Fibroblast of lung (primary cell): ENCODE measurements at places on chromosomes 4 and X. TPM values are rescaled to one million over a fixed set of nuclear protein-coding genes. Genes with fewer than 3 reads are reported as not detected.

GRCh38 chrX:40964633-40965586 lies 120.3 kb upstream of the USP9X start:
- no peak overlapping the region for H3K4me3 ChIP-seq
- peak; percentile 12 for DNase-seq
- H3K27ac ChIP-seq, result no peak overlapping the region
- no peaks in the 10 kb centered on the region for H3K4me1 ChIP-seq
- no peaks in the 10 kb centered on the region for H3K36me3 ChIP-seq

Gene AKAP14
- not detected in 2 replicates for total RNA-seq

DNA sequence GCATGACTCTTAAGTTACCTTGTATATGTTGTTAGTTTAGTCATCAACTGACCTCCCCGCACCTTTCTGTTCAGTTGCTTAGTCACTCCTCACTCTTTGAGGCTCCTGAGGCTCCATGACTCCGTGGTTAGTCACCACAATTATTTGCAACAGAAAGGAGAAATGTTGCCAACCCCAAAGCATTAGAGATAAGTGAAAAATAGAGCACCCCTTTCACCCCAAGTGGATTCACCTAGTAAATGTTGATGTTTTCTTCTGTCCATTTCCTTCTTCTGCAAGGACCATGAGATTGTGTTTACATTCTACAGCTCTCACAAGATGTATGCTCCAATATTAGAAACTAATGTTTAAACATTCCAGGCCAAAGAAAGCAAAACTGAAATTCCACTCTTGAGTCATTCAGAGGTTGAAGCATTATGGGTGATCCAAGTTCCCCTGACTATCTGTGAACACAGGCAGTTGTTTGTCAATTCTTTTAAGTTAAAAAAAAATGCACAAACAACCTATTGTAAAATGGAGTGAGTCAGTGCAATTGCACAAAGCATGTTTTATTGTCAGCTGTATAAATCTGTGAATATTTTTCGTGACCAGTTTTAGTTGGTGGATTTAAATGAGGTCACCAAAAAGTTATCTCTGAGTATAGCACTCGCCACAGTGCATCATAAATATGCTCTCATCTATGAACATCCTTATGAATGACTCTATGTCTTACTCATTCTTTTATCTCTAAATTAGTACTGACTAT lies 552.4 kb upstream of the MAGEB2 start:
- no peaks in the 10 kb centered on the region for H3K27me3 ChIP-seq
- H3K36me3 ChIP-seq, result no peaks in the 10 kb centered on the region
- no peak overlapping the region for H3K4me3 ChIP-seq

Gene SPANXN4
- total RNA-seq, result not detected in 2 replicates

Gene GSX2
- total RNA-seq, result 0.33 TPM in 1 of 2 replicates, not detected in the other

DNA sequence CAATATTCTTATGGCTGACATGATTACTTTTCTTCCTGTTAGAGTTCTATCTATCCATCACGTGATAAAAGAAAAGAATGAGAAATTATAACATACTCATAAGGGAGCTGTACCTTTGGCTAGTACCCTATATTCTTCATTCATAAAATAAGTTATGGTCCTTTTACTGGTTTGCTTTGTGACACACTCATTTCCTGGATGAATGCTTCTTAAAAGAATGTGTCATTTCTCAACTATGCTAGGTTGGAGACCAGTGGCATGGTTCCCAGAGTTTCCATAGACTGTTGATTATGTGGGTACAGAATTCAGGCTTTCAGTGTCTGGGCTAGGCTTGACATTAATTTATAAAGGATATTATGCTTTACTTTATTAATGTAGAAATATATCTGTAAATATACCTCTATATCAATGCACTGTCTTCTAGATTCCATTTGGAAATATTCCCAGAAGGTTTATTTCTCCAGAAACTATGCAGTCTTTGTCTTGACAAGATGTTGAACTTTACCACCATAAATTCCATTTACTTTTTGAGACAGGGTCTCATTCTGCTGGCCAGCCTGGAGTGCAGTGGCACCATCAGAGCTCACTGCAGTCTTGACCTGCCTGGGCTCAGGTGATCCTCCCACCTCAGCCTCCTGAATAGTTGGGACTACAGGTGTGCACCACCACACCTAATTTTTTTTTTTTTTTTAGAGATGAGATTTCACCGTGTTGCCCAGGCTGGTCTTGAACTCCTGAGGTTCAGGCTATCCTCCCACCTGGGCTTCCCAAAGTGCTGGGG lies 23.8 kb downstream of the NUDT6 start:
- no peaks in the 10 kb centered on the region for H3K27me3 ChIP-seq
- H3K4me1 ChIP-seq, result peaks cover 3% of the 10 kb centered on the region
- H3K4me3 ChIP-seq, result no peak overlapping the region
- DNase-seq, result peak; percentile 96

DNA sequence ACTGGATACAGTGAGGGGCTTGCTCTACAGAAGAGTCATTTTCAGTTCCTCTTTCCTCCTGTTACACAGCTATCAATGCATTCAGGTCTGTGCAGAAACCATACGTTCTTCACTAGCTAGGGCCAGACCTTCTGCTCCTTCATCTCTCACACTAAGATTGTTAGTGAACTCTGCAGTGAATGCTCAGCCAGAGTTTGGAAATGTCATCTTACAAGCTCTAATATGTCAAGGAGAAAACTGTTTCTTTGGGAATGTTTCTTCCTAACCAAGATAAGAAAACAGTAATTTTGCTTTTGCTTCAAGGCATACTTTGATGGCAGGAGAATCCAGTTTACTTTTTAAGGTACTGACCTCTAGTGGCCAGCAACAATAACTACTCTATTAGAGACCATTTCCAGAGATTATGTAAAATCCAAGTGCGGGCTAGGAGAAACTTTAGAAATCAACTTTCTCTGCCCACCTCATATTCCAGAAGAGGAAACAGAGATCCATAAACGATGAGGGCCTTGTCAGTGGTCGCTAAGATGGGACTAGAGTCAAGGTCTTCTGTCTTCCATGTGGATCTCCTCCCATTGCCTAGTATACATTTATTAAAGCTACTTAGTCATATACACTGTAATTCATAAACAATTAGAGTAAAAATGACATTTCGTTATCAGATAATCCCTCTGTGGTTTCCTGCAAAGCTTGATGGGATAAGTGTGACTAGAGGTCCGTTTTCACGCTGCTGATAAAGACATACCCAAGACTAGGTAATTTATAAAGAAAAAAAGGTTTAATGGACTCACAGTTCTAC lies 12.1 kb upstream of the CC2D2A start:
- H3K4me3 ChIP-seq, result no peak overlapping the region
- H3K36me3 ChIP-seq, result no peaks in the 10 kb centered on the region

- peak; percentile 72 for DNase-seq
- peak overlapping the region; percentile 78 for H3K4me3 ChIP-seq
- H3K4me1 ChIP-seq, result no peaks in the 10 kb centered on the region
- H3K27me3 ChIP-seq, result peaks cover 4% of the 10 kb centered on the region
- no peak overlapping the region for H3K27ac ChIP-seq
- H3K36me3 ChIP-seq, result peaks cover 3% of the 10 kb centered on the region
Observed at GRCh38 chr4:41258783-41259182, 2.1 kb downstream of the UCHL1 start.

- no peak for DNase-seq
- H3K4me1 ChIP-seq, result no peaks in the 10 kb centered on the region
- H3K4me3 ChIP-seq, result no peak overlapping the region
- no peak overlapping the region for H3K27ac ChIP-seq
- no peaks in the 10 kb centered on the region for H3K36me3 ChIP-seq
- H3K27me3 ChIP-seq, result no peaks in the 10 kb centered on the region
Observed at GRCh38 chrX:49137492-49137891, 14.0 kb upstream of the GPKOW start.

DNA sequence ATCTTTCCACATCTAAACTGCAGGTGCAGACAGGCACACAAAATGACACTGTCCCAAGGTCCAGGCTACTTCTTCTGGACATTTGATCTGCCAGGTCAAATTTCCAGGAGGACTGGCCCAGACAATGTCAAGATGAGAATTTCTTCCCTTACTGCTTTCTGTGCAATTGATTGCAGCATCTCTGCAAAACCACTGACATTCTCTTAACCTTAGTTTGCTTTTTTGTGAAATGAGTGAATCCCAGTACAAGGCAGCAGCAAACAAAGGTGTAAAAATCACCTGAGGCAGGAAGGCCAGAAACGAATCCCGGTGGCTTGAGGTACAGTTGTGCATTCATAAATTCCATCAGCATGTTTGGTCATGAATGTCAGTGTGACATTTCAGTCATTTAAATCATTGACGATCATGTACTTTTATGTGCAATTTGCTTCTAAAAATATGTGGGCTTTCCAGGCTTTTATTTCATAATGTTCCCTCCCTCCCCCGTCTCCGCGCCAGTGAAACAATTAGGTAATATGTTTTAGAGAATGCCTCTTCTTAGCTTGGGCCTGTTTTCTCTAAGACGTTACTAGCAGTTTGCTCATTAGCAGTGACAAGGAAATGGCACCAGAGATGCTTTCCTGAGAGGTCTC lies 39.1 kb downstream of the NHS start:
- H3K4me3 ChIP-seq, result no peak overlapping the region
- H3K27me3 ChIP-seq, result no peaks in the 10 kb centered on the region
- H3K36me3 ChIP-seq, result no peaks in the 10 kb centered on the region
- H3K27ac ChIP-seq, result peak overlapping the region; percentile 48
- DNase-seq, result no peak

DNA sequence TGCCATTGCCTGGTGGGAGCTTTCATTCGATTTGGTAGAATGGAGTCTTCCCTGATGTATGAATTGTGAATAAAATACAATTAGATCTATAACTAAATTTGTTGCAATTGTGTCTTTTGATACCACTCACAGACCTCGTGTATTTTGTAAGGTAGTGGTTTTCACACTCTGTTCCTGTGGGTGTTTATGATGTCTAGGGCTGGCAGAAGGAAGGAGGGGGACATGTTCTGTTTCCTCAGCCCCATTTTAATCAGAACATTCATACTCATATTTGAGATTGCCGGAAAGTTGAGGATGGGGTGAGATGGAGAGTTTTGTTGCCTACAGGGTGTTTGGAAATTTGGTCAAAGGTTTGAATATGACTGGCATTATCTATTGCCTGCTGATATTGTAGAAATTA lies 42.9 kb downstream of the PTTG2 start:
- no peaks in the 10 kb centered on the region for H3K27me3 ChIP-seq
- H3K27ac ChIP-seq, result no peak overlapping the region
- no peak for DNase-seq
- H3K36me3 ChIP-seq, result no peaks in the 10 kb centered on the region

GRCh38 chr4:87029356-87029755 lies 94.5 kb downstream of the AFF1 start:
- H3K27ac ChIP-seq, result no peak overlapping the region
- no peak overlapping the region for H3K4me3 ChIP-seq
- no peaks in the 10 kb centered on the region for H3K36me3 ChIP-seq
- no peaks in the 10 kb centered on the region for H3K27me3 ChIP-seq
- peaks cover 20% of the 10 kb centered on the region for H3K4me1 ChIP-seq

DNA sequence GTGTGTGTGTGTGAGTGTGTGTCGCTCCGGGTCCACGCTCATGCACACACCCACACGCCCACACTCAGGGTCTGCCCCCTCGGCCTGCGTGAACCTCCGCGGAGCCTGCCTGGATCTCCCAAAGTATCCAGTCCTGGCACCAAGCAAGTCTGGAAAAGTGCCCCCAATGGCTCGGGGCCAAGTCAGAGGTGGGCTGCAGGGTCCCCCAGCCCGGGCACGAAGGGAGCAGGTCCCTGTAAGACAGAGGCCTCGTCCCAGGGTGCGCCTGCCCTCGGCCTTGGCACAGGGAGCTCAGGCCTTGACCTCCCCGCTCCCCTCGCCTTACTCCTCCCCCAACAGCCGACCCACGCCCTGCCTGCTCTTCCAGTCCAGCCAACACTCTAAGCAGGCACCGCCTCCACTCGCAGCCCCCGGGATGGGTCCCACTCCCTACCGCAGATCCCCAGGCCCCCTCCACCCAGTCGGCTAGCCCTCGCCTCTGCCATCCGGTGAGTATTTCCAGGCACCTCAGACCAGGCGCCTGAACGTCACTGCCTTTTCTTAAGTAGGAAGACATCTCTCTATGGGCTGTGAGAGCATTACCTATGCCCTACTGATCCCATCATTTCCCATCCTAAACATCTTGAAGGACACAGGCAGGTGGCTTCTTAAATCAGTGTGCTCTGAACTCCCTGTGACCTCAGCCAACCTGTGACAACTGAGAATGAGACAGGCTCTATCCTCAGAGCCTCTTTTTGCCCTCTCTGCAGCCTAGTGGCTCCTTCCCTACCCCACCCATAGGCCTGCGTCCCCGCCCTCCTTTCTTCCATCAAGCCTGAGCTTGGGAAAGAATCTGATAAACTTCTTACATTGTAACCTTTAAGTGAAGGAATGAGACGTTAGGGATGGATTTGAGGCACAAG lies 704 bp downstream of the FAM114A1 start:
- DNase-seq, result peak; percentile 43
- peak overlapping the region; percentile 78 for H3K4me3 ChIP-seq
- H3K4me1 ChIP-seq, result peaks cover 17% of the 10 kb centered on the region
- peak overlapping the region; percentile 96 for H3K27ac ChIP-seq

- DNase-seq, result no peak
- no peak overlapping the region for H3K27ac ChIP-seq
- H3K36me3 ChIP-seq, result no peaks in the 10 kb centered on the region
- H3K4me3 ChIP-seq, result no peak overlapping the region
- H3K27me3 ChIP-seq, result no peaks in the 10 kb centered on the region
Observed at GRCh38 chr4:109179061-109179460, 123.4 kb downstream of the COL25A1 start.

Gene CLGN
- total RNA-seq, result 11.8 and 18.0 TPM in 2 replicates

GRCh38 chr4:143358923-143359643 lies 22.4 kb downstream of the GAB1 start:
- H3K4me3 ChIP-seq, result no peak overlapping the region
- H3K27me3 ChIP-seq, result no peaks in the 10 kb centered on the region
- H3K4me1 ChIP-seq, result peaks cover 24% of the 10 kb centered on the region
- peak overlapping the region; percentile 78 for H3K27ac ChIP-seq
- peak; percentile 82 for DNase-seq
- H3K36me3 ChIP-seq, result no peaks in the 10 kb centered on the region

GRCh38 chr4:150318971-150319370 lies 240.7 kb downstream of the DCLK2 start:
- no peaks in the 10 kb centered on the region for H3K36me3 ChIP-seq
- peaks cover 5% of the 10 kb centered on the region for H3K4me1 ChIP-seq
- no peak overlapping the region for H3K4me3 ChIP-seq
- no peaks in the 10 kb centered on the region for H3K27me3 ChIP-seq
- no peak overlapping the region for H3K27ac ChIP-seq
